ENCODE measurements at places on chromosomes 7 and 10. TPM values are rescaled to one million over a fixed set of nuclear protein-coding genes. Genes with fewer than 3 reads are reported as not detected.

The GPC2 gene
- total RNA-seq: 57.9 TPM

The ZP3 gene
- 0.45 TPM for total RNA-seq

The MYOF gene
- 8.1 TPM for total RNA-seq

The MACC1 gene
- total RNA-seq: 0.18 TPM

The CALHM1 gene
- not detected for total RNA-seq

The ELN gene
- total RNA-seq: 27.0 TPM

The FANK1 gene
- 4.4 TPM for total RNA-seq
